Immature natural killer cell (primary cell): ENCODE measurements at places on chromosomes 6 and 20. TPM values are rescaled to one million over a fixed set of nuclear protein-coding genes. Genes with fewer than 3 reads are reported as not detected.

DNA sequence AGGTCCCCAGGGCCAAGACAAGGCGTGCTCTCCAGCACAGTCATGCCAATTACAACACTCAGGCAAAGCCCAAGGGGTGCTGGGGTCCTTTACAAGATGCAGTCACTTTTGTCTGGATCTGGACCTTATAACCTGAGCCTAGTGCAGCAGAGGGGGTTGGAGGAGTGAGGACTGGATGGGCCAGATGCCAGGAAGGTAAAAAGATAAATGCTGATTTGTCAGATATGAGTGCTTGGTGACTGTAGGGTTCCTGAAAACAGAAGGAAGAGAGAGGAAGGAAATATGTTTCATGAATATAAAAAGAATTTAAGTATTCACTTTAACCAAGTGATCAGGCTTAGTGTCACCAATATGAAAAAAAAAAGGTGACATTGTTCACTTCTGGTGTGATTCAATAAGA, 43.4 kb upstream of the TFAP2A start:
- DNase-seq: no peak

- no peak for DNase-seq
Observed at GRCh38 chr6:106856227-106856874, 118.2 kb downstream of the CD24 start.

DNA sequence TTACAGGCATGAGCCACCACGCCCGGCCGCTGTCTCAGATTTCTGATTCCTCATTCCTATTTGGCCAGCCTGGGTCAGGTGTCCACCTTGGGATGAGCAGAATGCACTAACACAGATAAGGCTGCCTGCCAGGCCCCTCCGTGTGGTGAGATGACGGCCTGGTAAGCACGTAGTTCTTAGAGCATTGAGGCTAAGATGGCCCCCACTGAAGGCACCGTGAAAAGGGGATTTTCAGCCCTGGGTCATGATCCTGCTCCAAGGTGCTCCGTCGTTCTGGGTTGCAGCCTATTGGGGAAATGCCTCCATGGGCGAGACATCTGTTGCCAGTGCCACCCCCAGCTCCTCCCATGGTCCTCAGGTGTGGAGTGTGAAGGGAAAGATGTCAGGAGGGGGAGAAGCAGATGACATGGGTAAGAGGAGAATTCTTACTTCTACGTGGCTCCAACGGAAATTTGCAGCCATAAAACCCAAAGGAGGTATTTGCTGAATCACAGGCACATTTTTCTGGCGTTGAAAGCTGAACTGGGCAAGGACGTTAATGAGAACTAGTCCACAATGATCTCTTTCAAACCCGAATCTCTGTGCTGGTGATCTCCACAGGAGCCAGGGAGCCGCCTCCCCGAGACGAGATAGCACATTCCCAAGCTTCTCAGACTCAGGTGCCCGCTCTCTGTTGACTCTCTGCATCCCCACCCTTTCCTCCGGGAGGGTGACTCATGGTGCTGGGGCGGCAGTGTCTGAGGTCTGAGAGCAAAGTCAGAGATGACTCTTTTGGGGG, 34.0 kb upstream of the BMP6 start:
- DNase-seq: no peak

- peak; percentile 50 for DNase-seq
Observed at GRCh38 chr6:41066867-41067304, 5.3 kb downstream of the OARD1 start.

- no peak for DNase-seq
Observed at GRCh38 chr20:37152284-37152683, 26.8 kb upstream of the RPN2 start.

DNA sequence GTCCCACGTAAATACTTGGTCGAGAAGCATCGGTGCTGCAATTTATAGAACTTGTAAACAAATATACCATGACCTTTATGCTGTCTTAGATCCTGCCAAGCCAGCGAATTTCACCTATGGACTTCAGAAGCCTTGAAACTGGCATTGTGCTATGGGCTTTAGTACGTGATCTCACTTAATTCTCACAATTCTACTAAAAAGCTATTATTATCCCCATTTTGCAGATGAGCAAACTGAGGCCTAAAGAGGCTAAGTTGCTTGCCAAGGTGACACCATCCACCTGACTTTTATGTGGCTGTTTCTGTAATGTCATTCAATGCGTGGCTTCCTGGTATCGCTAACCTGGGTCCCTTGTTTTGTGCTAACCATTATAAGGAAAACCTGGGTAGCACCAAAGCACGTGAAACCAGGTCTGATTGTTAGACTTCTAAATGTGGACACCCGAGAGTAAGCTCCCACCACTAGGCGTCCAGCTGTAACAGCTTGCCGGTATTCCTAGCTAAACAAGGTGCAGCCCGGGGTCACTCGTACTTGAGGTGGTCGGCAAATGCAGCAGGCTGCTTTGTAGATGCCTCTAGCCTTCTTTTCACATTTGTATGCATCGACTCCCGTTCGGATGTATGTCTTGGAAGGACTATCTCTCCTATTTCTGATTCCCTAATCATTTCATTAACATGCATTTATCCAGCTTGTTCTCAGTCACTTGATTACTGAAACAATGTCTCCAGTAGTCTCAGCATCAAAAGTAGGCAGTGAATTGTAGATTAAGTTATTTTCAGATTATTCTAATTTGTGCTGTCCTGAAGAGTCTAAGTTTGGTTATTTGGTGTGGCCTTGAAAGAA, 1.1 kb downstream of the SYNJ2 start:
- DNase-seq: no peak

- DNase-seq: no peak
Observed at GRCh38 chr20:52172392-52173047, 19.1 kb downstream of the ZFP64 start.

Gene SCRT2
- not detected for polyA plus RNA-seq

- no peak for DNase-seq
Observed at GRCh38 chr20:62938105-62938888, at the start of gene GID8. GID8 (plus strand) TSS chr20:62938147; CDS start chr20:62941503, 3,356 bp downstream.

- DNase-seq: peak; percentile 28
Observed at GRCh38 chr6:28137505-28137981, 4.1 kb upstream of the ZKSCAN8 start.

Gene NCOA6
- 0.65 TPM for polyA plus RNA-seq

DNA sequence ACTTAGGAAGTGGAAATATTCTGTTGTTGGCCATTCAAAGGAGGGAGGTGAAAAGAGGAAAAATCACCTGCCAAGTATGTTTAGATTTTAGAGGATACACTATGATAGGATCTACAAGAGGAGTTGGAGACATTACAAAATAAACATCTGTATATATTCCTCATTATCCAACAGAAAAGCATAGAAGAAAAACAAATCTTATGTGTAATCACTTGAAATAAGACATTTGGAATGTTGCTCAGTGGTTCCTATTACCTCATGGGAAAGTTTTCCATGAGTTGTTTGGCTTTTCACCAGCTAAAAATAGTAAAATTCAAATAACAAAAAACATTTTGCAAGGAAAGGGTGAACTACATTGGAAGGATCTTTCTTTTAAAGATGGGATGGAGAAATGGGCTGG, 76.7 kb upstream of the CARMIL1 start:
- DNase-seq: no peak

- no peak for DNase-seq
Observed at GRCh38 chr6:122825163-122825562, 36.1 kb downstream of the SMPDL3A start.

- no peak for DNase-seq
Observed at GRCh38 chr20:48984575-48985219, 61.4 kb upstream of the CSE1L start.

GRCh38 chr20:22984606-22985005, 50.5 kb upstream of the SSTR4 start:
- no peak for DNase-seq

DNA sequence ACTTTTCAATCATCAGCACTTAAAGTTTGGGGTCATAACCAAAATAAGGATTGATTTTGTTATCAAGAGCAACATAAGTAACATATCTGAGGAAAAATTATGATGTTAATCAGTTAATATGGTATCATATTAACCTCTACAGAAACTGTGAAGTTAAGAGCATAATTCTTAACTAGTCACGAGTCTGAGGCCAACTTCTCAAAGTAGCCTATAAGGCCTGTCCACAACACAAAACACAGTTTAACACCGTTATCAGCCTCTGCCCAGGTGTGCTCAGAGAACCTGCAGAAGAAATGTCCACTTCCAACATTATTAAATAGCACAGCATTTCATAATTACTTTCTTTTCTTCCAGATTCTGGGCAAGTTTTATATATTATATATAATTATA, 1.1 kb downstream of the STX7 start:
- no peak for DNase-seq

Gene ARFGAP1
- polyA plus RNA-seq: 20.9 TPM

- DNase-seq: peak; percentile 57
Observed at GRCh38 chr20:36975099-36975818, 23.8 kb upstream of the SAMHD1 start.

DNA sequence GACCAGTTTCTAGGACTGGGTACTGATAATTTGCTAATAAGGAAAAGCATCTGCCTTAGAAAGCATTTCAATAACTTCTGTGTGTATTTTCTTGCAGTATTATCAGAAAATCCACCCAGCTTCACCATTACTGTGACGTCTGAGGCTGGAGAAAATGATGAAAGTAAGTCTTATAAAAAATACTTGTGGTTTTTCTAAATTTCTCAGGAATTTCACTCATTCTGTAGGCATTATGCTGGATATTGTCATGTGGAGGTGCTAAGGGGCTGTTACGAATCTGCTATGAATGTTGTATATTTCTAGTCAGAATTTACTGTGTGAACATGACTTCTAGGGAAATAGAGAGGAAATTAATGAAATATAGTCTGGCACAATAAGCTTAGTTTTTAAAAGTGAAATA, 8.9 kb downstream of the RWDD1 start:
- no peak for DNase-seq

DNA sequence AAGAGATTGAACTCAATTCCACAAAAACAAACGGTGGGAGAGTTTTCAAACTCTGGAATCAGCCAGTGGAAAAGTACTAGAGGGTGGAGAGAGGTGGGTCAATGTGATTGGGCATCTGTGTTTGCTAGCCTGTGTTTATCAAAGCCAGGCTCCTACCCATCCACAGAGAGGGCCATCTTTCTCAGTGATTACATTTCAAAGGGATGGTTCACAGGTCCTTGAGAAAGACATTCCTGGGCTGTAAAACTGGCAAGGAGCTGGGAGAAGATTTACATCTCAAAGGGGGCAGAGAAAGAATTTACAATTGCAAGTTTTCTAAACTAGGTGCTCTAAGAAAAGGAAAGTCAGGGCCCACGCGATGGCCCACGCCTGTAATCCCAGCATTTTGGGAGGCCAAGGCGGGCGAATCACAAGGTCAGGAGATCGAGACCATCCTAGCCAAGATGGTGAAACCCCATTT, 146.8 kb upstream of the UST start:
- DNase-seq: no peak

Gene DUSP15
- not detected for polyA plus RNA-seq

DNA sequence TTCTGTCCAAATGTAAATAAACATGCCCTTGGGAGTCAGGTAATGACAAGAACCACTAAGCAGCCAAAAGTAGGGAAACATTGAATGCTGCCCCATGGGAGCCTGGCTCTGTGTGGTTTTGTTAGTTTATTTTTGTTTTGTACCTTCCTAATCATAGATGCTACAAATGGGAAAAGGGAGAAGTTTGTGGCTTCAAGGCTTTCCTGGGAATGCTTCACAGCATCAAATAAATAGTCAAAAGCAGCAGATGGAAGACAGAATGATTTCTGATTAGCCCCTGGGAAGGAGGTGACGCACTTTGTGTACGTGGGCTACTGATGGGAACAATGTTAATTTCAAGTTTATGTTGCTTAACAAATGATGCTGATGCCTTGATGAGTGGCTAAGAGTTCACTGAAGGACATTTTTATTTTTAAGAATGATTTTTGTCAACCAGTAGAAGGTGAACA, 532.7 kb downstream of the BCKDHB start:
- no peak for DNase-seq

Gene GSTA2
- not detected for polyA plus RNA-seq

- DNase-seq: no peak
Observed at GRCh38 chr20:17225851-17226409, 910 bp upstream of the PCSK2 start.

GRCh38 chr6:19805129-19805481, 32.1 kb upstream of the ID4 start:
- no peak for DNase-seq

- peak; percentile 83 for DNase-seq
Observed at GRCh38 chr6:31769684-31770371, 7.3 kb downstream of the VWA7 start.

Gene FOXQ1
- not detected for polyA plus RNA-seq

DNA sequence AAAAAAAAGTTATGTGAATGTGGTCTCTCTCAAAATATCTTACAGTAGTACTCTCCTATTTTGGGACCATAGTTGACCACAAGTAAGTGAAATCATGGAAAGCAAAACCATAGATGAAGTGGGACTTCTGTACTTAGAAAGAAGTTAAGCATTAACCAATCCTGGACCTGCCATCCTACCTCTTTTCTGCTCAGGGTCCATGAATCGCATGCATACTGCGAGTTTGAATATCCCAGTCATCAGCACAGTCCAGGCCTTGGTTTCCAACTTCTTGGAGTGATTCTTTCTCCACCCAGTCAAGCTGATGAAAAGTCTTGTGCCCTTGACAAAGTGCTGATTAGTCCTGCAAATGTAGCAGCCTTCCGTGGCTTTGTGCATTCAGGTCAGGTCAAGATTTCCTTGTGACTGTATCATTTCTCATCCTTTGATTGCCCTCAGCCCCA, 46.0 kb downstream of the RNF217 start:
- DNase-seq: no peak

DNA sequence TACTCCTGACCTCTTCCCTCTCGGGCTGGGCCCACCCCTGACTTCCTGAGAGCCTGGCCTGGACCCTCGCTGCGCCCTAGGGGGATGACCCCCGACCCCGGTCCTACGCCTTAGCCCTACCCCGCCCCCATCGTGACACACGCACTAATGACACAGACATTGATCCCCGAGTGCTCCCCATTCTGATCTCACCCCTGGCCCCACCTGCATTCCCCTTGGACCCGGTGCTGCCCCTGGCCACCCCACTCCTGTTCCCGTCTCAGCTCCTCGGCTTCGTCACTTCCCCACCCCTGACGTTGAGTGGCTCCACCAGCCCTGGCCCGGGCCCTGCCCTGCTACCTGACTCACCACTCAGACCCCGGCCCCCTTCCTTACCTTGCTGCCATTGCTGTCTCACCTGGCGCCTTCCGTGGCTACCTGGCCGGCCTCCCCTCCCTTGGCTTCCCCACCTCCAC, 12.1 kb downstream of the RBCK1 start:
- no peak for DNase-seq

- DNase-seq: no peak
Observed at GRCh38 chr6:107652526-107653182, 162.7 kb downstream of the SOBP start.
